M059J (cell line): ENCODE measurements at places on chromosomes 7 and 10. TPM values are rescaled to one million over a fixed set of nuclear protein-coding genes. Genes with fewer than 3 reads are reported as not detected.
A peak's percentile ranks its signal among the peaks of the same experiment; 100 is the strongest.

GRCh38 chr7:55271069-55271626 is 94.0 kb upstream of the LANCL2 start:
- DNase-seq, result peak; percentile 23

- no peak for DNase-seq
Observed at GRCh38 chr10:104242545-104242944, 10.4 kb upstream of the CFAP43 start.

- no peak for DNase-seq
Observed at GRCh38 chr7:15504351-15504750, 57.5 kb downstream of the AGMO start.

Gene TMEM139
- 0.07 TPM in 1 of 2 replicates, not detected in the other for total RNA-seq

Gene HOGA1
- 0.12 and 0.71 TPM in 2 replicates for total RNA-seq

- peak; percentile 56 for DNase-seq
Observed at GRCh38 chr7:34523226-34523918, 134.6 kb upstream of the NPSR1 start.

Gene C7orf33
- total RNA-seq, result not detected in 2 replicates

Gene CDHR3
- total RNA-seq, result 0.52 and 2.1 TPM in 2 replicates

GRCh38 chr7:132877573-132877972 is 204.3 kb downstream of the CHCHD3 start:
- peak; percentile 19 for DNase-seq

GRCh38 chr7:141436575-141437075 is 114.6 kb upstream of the AGK start:
- DNase-seq, result no peak

- peak; percentile 57 for DNase-seq
Observed at GRCh38 chr7:137328373-137329120, 15.0 kb downstream of the PTN start.

DNA sequence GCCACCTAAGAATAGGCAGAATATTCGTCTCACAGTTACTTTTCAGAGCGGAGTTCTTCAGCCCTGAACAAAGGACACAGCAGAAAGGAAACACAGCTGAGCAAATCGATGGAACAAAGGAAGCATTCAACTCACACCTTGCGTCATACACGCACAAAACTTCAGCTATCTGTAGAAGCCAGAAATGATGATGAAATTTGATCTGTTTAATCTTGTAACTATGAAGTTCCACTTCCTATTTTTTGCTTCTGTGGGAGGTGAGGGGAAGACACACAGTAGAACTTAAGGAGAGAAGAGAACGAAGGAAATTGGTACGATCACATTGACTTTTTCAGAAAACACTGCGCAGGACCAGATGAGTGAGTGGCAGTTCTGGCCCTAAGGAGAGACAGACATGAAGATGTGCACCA is 26.2 kb downstream of the FAM171A1 start:
- DNase-seq, result no peak

DNA sequence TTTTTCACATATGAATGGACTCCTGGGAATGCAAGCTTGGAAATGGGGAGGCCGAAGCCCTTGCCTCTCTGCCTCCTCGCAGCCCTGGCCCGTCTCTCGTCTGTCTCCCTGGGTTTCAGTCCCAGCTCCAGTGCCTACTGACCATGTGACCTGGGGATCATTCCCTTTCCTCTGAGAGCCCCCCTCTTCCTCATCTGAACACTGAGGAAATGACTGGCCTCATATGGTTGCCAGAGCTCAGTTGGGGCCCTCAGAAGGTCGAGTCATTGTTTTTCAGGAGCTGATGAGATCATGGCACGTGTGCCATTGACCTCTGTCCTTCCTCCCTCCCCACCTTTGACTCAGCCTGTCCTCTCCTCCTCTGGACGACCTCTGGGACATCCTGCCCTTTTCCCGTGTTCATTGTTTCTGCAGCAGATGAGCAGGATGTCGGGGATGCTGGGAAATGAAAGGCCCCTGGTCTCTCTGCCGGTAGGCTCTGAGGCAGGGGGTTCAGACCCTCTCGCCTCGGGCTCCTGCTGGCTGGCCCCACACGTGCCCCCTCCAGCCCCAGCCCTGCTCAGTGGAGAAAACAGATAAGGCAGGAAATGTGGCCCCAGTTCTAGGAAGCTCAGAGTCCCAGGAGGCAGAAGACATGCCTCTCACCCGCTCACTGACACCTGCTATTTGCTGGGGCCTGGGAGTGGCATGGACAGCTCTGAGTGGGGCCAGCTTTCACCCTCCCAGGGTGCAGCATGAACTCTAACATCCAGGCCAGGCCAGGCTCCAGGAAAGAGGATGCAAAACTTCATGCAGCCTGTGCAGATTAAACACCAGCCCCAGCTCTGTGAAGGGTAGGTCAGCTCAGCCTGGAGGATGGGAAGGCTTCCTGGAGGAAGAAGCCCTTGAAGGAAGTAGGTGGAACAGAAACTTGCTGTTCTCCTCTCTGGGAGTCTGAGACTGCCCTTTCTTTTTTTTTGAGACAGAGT is 8.3 kb upstream of the PPP1R35 start:
- peak; percentile 88 for DNase-seq

DNA sequence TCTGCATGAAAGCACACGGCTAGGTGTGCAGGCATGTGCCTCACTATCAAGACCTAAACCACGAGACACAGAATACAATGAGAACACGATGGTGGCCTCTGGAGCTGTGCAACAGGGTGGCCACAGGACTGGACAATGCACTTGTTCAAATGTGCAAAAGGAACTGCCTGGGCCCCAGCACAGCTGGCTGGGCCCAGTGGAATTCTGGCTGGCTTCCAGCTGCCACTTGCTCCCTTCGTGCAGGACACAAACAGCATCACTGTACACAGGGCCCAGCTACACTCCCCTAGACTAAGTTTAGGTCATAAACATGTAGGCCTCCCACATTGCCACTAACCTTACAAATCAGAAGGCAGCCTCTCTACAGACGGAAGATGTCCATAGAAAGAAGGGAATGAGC is 23.4 kb downstream of the DOCK4 start:
- DNase-seq, result no peak

Gene NEURL1
- 4.5 and 19.9 TPM in 2 replicates for total RNA-seq

Gene KCND2
- total RNA-seq, result not detected in 2 replicates

Gene DOCK1
- 22.2 and 29.0 TPM in 2 replicates for total RNA-seq

- DNase-seq, result peak; percentile 50
Observed at GRCh38 chr10:97434055-97434454, 8.1 kb downstream of the PGAM1 start.

- DNase-seq, result no peak
Observed at GRCh38 chr7:2512713-2513112, 6.9 kb upstream of the LFNG start.

- DNase-seq, result no peak
Observed at GRCh38 chr10:21260066-21260465, 265.4 kb downstream of the SKIDA1 start.

- no peak for DNase-seq
Observed at GRCh38 chr7:158236400-158236799, 351.2 kb downstream of the PTPRN2 start.

Gene HECTD2
- 4.6 and 8.1 TPM in 2 replicates for total RNA-seq

DNA sequence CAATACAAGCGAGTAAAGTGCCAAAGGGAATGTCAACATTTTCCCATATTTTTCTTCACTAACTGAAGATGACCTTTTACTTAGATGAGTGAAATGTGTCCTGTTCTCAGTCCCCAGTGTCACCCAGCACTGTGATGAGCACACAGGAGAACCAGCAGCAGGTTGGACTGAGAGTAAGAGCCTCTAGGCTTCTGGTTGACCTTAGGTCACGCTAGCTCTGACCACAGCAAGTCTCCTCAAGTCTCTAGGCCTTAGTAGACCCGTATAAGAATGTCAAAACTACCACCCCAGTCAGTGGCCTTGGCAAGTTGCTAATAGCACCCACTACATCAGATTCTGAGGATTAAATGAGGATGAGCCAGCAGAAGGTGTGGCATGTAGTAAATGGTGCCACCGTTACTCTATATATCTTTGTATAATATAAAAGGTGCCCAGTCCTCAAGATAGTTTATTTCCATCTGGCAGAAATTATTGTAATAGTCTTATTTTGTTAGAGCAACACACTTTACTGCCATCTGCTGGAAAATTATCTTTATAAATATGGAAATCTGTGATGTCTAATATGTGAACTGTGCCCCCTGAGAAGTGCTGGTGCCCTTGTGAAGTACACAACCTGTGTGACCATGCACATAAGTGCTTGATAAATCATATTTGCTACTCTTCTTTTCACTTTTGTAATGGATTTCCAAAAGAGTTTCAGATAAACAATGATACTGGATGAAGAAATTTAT is 75.7 kb downstream of the SPAG6 start:
- DNase-seq, result no peak

Gene NRG3
- not detected in 2 replicates for total RNA-seq

Gene PLAC9
- not detected in 2 replicates for total RNA-seq

DNA sequence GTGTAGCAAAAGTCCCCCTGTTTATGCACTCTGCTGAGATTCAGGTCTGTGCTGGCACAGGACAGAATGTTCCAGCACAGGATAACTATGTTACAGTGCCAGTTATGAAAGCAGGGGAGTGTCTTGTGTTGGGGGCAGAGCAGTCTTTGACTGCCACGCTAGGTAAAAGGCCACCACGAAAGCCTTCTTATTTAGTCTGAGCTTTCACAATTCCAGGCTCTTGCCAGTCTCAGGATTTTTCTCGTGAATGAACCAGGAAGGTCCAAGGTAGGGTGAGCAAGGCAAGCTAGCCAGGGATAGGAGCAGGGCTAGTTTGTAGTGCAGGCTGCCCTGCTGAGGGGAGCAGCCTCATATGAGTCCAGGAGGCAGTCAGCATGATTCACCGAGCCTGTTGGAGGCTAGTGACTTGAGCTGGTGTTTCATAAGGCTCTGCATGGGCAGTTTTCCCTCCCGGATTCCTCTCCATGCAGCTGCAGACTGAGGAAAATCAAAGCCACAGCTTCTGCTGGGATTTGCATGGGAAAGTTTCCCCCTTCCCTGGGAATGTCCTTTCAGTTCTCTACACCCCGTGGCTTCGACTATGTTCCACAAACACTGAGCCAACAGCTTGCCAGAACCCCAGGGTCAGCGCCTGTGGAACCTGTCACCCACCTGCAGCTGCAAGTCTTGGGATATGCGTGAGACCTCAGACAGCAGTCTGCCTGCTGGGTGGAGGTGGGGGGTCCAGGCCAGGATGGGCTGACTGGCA is 112.3 kb downstream of the JCAD start:
- peak; percentile 72 for DNase-seq

Gene LBX1
- total RNA-seq, result not detected in 2 replicates

Gene OR2F1
- total RNA-seq, result not detected in 2 replicates

DNA sequence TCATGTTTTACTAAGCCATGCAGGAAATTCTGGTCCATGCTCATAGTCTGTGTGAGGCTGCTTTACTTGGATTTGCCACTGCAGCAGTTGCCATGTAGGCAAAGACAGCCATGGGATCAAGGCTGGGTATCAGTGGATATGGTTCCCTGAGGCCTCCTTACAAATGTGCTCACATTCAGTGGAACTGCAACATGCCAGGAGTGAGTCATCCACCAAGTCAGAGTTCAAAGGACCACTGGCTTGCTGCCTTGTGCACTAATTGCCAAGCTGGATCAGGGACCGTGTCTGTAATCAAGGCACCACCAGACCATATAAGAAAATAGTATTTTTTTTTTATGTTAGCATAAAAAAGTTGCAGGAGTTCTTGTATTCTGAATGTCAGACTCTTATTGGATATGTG is 101.0 kb downstream of the CDCA7L start:
- peak; percentile 31 for DNase-seq

- no peak for DNase-seq
Observed at GRCh38 chr10:53406532-53406931, 633.9 kb upstream of the MBL2 start.
